ENCODE measurements at places on chromosomes 13 and 19.

DNA sequence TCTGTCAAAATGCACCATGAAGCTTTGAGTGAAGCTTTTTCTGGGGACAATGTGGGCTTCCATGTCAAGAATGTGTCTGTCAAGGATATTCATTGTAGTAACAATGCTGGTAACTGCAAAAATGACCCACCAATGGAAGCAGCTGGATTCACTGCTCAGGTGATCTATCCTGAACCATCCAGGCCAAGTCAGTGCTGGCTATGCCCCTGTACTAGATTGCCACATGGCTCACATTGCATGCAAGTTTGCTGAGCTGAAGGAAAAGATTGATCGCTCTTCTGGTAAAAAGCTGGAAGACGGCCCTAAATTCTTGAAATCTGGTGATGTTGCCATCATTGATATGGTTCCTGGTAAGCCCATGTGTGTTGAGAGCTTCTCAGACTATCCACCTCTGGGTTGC, 12.7 kb downstream of the GPR42 start:
- H3K4me3 ChIP-seq: no peak overlapping the region
- no peak for DNase-seq
- peaks cover 4% of the 10 kb centered on the region for H3K27me3 ChIP-seq
- H3K27ac ChIP-seq: no peak overlapping the region

- peaks cover 71% of the 10 kb centered on the region for H3K27me3 ChIP-seq
- H3K4me1 ChIP-seq: no peaks in the 10 kb centered on the region
- DNase-seq: no peak
- no peak overlapping the region for H3K4me3 ChIP-seq
- H3K27ac ChIP-seq: no peak overlapping the region
These were observed 2.5 kb downstream of the SHISA7 start for GRCh38 chr19:55440411-55441105.

GRCh38 chr13:75486146-75487062, 4.4 kb upstream of the TBC1D4 start:
- H3K27me3 ChIP-seq: no peaks in the 10 kb centered on the region
- no peak for DNase-seq
- H3K27ac ChIP-seq: no peak overlapping the region
- no peaks in the 10 kb centered on the region for H3K4me1 ChIP-seq
- H3K36me3 ChIP-seq: no peaks in the 10 kb centered on the region

- no peak for DNase-seq
- H3K4me3 ChIP-seq: no peak overlapping the region
- H3K36me3 ChIP-seq: peaks cover 10% of the 10 kb centered on the region
These were observed 1.8 kb downstream of the LIN37 start for GRCh38 chr19:35750167-35750566.

DNA sequence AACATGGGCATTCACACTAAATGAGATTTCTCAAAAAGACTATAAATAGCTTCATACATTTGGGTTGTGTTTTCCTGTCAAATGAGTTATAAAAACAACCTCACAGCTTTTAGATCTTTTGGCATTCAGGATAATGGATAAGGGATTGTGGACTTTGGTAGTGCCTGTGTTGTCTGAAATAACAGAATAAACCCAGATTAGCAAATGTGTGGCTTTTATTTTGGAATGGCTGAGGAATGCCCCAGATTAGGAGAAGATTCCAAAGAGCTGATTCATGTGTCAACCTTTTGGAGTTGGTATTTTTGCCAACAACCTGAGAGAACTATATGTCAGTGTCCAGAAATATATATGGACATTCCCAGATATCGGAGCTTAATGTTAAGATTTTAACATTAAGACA, 164.7 kb downstream of the MTUS2 start:
- no peaks in the 10 kb centered on the region for H3K36me3 ChIP-seq
- H3K27ac ChIP-seq: no peak overlapping the region
- H3K4me3 ChIP-seq: no peak overlapping the region
- no peaks in the 10 kb centered on the region for H3K27me3 ChIP-seq
- peaks cover 31% of the 10 kb centered on the region for H3K4me1 ChIP-seq

Measured in heart left ventricle (tissue), 16 donors.